ENCODE measurements at places on chromosomes 7 and 10.

DNA sequence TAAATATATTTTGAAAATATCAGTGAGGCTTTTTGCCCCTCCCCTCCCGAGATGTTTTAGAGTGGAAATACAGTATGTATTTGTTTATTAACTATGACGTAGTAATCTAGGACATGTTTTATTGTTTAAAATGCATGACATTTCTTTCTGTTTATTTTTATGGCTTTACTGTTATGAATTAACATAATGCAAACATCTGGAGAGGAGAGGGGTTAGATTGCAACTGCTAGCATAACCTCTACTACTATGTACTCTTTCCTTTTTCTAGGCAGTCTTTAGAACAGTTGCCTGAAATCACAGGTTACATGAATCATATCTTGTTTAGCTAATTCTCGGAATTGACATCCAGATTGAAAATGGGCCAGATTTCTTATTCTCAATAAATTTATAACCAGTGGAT is 7.4 kb downstream of the BTAF1 start:
- no peak for DNase-seq

DNA sequence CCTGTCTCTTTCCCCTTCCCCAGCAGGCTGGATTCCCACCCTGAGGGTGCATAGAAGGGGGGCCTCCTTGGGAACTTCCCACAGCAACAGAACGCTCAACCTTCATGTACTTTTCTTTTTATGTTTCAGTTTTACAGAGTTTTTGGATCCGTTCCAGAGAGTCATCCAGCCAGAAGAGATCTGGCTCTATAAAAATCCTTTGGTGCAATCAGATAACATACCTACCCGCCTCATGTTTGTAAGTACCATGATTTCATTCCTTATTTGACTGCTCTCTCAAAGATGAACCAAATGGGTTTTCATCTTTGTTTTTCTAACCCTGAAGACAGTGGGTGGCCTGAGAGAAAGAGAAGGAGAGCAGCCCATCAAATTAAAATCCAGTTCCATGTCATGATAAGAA is 46.7 kb downstream of the PLPP4 start:
- DNase-seq = no peak

- DNase-seq = no peak
Observed at GRCh38 chr10:43930777-43931176, 282.1 kb upstream of the ZNF32 start.

DNA sequence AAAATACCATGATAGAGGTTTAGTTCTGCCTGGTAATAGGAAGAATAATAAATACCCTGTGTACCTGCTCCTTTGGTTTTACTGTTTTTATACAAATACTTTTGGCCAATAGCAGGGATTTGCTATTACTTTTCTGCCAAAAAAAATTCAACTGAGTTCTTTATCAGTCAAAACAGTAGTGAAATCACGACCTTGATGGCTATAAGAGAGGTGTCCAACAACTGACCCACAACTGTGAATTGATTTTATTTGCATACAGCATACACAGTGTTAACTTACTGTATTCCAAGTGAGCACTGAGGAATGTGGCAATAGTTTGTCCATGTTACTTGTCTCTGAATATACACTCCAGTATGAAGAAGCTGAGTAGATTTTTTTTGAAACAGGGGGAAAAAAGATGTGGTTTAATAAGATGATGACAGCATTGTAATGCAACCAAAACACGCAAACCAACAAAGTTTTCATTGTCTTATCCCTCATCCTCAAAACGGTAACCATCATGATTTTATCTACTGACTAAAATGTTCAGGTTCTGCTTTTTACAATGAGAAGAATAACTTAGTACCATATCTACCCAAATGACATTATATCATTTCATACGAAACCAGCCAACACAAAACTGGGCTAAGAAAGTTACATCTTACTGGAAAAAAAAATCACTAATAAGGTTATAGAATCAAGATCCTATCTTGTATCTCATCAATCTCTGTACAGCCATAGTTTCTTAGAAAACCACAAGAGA is 63.3 kb downstream of the GSAP start:
- no peak for DNase-seq

GRCh38 chr7:91373111-91373800 is 109.0 kb downstream of the FZD1 start:
- DNase-seq = no peak

- no peak for DNase-seq
Observed at GRCh38 chr7:26065652-26066051, 86.3 kb upstream of the NFE2L3 start.

GRCh38 chr7:157347217-157347904 is 10.6 kb downstream of the DNAJB6 start:
- peak; percentile 65 for DNase-seq

GRCh38 chr10:77371848-77372799 is 265.5 kb downstream of the KCNMA1 start:
- no peak for DNase-seq
